ENCODE measurements at places on chromosomes 3 and 15. TPM values are rescaled to one million over a fixed set of nuclear protein-coding genes. Genes with fewer than 3 reads are reported as not detected.

DNA sequence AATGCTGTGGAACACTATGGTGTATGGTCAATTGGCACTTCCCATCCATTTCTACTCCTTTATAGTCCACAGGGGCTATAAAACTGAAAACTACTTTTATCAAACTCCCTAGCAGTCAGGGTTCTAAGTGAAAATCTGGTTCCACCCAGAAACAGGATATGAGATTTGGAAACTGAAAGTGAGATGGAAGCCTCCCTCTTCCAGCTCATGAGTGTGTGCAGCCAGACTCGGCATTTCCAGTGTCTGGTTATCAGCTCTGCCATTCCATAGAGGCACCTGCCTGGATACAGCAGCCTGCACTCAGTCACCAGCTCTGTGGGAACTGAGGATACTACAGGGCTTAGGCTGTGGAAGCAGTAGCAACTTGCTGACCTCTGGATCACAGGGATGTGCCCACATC lies 14.7 kb upstream of the PLA2G4F start:
- no peak overlapping the region for H3K4me3 ChIP-seq

DNA sequence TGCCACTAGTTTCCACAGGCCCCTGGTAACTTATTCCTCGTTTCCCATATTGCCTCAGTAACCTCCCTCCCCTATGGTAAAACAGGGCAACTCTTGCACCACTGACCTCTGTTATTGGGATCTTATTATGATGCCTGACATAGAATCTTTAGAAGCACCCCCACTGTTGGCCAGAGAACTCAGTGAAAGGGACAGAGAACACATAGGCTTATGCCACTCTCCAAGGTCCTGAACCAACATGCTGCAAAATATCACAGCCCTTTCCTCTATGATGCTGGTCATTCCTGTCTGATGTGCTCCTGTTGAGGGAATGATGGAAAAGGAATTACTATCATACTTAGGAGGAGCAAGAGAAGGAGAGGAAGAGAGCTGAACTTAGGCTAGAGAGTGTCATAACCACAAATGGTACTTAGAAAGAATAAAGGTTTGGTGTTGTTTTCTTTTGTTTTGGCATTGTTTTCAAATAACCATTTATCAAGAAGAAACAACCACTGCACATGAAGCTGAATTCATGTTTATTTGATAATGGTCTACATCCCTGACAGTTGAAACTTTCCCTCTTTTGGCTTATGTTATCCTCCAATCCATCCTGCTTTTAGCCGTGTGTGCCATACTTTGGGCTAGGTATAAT lies 330.2 kb downstream of the EPHB1 start:
- no peaks in the 10 kb centered on the region for H3K36me3 ChIP-seq
- no peaks in the 10 kb centered on the region for H3K4me1 ChIP-seq
- no peak overlapping the region for H3K27ac ChIP-seq
- H3K27me3 ChIP-seq = no peaks in the 10 kb centered on the region

DNA sequence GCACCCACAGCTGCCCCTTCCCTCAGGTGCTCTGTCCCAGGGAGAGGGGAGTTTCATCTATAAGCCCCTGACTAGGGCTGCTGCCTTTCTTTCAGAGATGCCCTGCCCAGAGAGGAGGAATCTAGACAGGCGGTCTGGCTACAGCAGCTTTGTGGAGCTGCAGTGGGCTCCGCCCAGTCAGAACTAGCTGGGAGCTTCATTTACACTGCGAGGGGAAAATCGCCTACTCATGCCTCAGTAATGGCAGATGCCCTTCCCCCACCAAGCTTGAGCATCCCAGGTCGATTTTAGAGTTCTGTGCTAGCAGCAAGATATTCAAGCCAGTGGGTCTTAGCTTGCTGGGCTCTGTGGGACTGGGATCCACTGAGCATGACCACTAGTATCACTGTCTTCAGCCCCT lies 181.2 kb upstream of the RARB start:
- no peaks in the 10 kb centered on the region for H3K36me3 ChIP-seq
- no peak overlapping the region for H3K27ac ChIP-seq
- no peaks in the 10 kb centered on the region for H3K4me1 ChIP-seq

GRCh38 chr15:57389991-57390390 lies 13.7 kb downstream of the CGNL1 start:
- H3K36me3 ChIP-seq = no peaks in the 10 kb centered on the region
- H3K4me1 ChIP-seq = peaks cover 30% of the 10 kb centered on the region
- H3K27me3 ChIP-seq = no peaks in the 10 kb centered on the region
- no peak overlapping the region for H3K27ac ChIP-seq
- H3K4me3 ChIP-seq = no peak overlapping the region

DNA sequence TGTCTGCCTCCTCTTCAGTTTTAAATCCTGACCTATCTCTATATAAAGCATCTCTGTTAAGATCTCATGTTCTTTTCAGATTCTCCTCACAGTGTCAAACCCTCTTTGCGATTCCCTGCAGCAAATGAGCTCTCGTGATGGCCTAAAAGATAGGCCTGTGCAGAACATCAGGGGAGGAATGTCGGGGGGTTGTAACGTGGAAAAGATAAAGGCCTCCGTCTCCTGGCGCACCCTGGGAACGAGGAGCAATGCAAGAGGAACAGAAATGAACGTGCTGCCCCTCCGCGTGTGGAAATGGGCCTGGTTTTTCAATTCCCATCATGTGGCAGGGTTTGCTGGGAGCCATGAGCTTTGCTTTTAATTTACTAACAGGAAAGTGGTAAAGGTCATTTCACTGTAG lies 285.0 kb upstream of the TPM1 start:
- DNase-seq = no peak
- H3K36me3 ChIP-seq = no peaks in the 10 kb centered on the region
- no peak overlapping the region for H3K4me3 ChIP-seq
- H3K27me3 ChIP-seq = no peaks in the 10 kb centered on the region
- H3K4me1 ChIP-seq = peaks cover 6% of the 10 kb centered on the region

Gene SPTBN5
- total RNA-seq = 1.4 TPM

Gene PP2D1
- 9.3 TPM for total RNA-seq

DNA sequence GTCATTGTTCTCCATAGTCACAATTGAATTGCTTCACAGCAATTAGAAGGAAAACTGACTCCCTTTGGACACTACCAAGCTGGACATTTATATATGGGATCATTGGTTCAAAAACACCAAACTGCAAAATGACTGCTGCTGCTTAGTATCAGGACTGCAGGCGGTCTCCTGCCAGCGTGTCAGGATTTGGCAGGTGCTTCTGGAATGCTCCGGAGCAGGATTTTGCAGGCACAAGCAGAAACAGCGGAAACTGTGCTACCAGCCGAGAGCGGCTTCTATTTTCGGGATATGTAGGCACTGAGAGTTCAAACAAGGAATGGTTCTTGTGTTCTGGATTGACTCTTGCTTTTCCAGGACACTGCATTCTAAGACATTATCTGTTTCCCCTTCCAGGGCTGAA lies 95.5 kb downstream of the SSR3 start:
- DNase-seq = no peak
- H3K27ac ChIP-seq = no peak overlapping the region
- H3K36me3 ChIP-seq = no peaks in the 10 kb centered on the region

GRCh38 chr3:144189044-144189443 lies 217.4 kb downstream of the DIPK2A start:
- H3K4me3 ChIP-seq = no peak overlapping the region
- H3K36me3 ChIP-seq = no peaks in the 10 kb centered on the region
- no peaks in the 10 kb centered on the region for H3K4me1 ChIP-seq
- DNase-seq = no peak

DNA sequence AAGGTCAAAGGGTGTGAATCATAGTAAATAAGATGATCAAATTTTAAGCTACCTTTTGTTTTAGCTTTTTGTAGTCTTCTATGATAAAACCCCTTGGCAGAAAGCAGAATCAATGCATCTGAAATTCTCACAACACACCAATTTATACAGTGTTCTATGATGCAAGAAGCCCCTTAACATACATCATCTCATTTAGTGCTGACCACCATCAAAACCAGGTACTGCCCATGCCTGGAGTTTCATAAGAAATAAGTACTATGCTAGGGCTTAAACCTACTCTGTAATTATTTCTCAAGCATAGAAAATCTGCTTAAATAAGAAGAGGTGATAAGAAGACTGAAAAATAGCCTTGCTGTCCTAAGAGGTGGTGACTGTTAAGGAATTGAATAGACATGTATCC lies 67.6 kb downstream of the NBEAL2 start:
- no peaks in the 10 kb centered on the region for H3K36me3 ChIP-seq
- H3K4me1 ChIP-seq = no peaks in the 10 kb centered on the region
- H3K27me3 ChIP-seq = no peaks in the 10 kb centered on the region
- H3K27ac ChIP-seq = no peak overlapping the region

- no peak overlapping the region for H3K27ac ChIP-seq
- no peak overlapping the region for H3K4me3 ChIP-seq
- no peak for DNase-seq
- no peaks in the 10 kb centered on the region for H3K4me1 ChIP-seq
- no peaks in the 10 kb centered on the region for H3K36me3 ChIP-seq
- H3K27me3 ChIP-seq = no peaks in the 10 kb centered on the region
Measured at GRCh38 chr3:150292891-150293290, 115.2 kb upstream of the TSC22D2 start.

DNA sequence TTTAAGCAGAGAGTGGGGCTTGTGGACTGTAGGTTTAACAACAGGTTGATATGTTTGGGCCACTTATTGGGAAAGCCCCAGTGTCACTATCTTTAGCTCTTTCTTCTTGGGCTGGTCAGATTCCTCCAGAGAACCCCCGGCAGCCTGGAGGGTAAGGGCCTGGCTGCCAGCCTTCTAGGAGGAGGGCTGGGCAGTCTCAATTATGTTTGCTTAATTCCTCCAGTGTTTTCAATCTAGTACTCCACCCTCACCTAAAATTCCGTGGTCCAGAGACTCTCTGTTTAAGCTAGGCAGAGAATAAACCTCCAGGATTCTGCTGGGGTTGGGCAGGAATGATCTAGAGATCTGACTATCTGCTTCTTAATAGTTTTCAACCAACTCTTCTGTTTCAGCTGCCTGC lies 5.3 kb downstream of the ASB14 start:
- H3K4me1 ChIP-seq = no peaks in the 10 kb centered on the region
- H3K4me3 ChIP-seq = no peak overlapping the region
- no peaks in the 10 kb centered on the region for H3K36me3 ChIP-seq
- H3K27ac ChIP-seq = no peak overlapping the region
- no peak for DNase-seq
- H3K27me3 ChIP-seq = no peaks in the 10 kb centered on the region

Gene REC114
- total RNA-seq = 28.8 TPM

- H3K27me3 ChIP-seq = no peaks in the 10 kb centered on the region
- H3K4me3 ChIP-seq = no peak overlapping the region
- H3K4me1 ChIP-seq = no peaks in the 10 kb centered on the region
- H3K36me3 ChIP-seq = no peaks in the 10 kb centered on the region
Measured at GRCh38 chr15:89732451-89733172, 18.4 kb downstream of the MESP1 start.

GRCh38 chr15:23869396-23869795 lies 182.3 kb upstream of the NDN start:
- H3K4me3 ChIP-seq = peak overlapping the region; percentile 25
- peak; percentile 88 for DNase-seq
- no peak overlapping the region for H3K27ac ChIP-seq
- H3K4me1 ChIP-seq = no peaks in the 10 kb centered on the region

GRCh38 chr3:61387817-61388216 lies 136.6 kb upstream of the FHIT start:
- DNase-seq = no peak
- no peak overlapping the region for H3K27ac ChIP-seq
- H3K27me3 ChIP-seq = no peaks in the 10 kb centered on the region
- H3K4me3 ChIP-seq = no peak overlapping the region

Gene CMC1
- 7.8 TPM for total RNA-seq

GRCh38 chr15:55897560-55898336 lies 95.7 kb downstream of the NEDD4 start:
- no peak overlapping the region for H3K4me3 ChIP-seq
- H3K36me3 ChIP-seq = no peaks in the 10 kb centered on the region
- no peak overlapping the region for H3K27ac ChIP-seq
- H3K4me1 ChIP-seq = peaks cover 4% of the 10 kb centered on the region
- DNase-seq = peak; percentile 59

DNA sequence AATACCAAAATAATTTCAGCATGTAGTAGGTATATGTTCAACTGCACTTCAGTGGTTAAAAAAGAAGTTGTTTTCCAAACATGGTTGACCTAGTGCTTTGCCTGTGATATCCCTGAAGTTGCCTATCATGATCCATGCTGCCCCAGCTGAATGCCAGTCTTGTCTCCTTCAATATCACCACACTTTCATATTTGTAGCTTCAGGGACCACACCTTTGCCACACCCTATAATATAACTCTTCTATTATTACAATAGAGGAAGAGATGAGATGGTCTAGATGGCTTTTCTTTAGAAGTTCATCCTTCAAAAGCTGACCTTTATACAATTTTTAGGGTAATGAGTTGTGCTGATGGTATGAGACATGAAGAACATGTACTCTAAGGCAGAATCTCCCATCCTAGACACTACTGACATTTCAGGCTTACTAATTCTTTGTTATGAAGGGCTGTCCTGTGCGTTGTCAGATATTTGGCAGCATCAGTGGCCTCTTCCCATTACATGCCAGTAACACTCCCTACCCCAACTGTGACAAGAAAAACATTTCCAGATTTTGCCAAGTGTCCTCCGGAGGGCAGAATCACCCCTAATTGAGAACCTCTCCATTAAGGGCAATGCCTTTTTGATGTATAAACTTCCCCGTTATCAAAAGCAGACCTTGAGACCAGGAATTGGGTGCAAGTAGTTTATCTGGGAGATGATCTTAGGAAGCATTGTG lies 76.2 kb upstream of the PLCL2 start:
- no peaks in the 10 kb centered on the region for H3K27me3 ChIP-seq
- DNase-seq = no peak
- H3K4me3 ChIP-seq = no peak overlapping the region

DNA sequence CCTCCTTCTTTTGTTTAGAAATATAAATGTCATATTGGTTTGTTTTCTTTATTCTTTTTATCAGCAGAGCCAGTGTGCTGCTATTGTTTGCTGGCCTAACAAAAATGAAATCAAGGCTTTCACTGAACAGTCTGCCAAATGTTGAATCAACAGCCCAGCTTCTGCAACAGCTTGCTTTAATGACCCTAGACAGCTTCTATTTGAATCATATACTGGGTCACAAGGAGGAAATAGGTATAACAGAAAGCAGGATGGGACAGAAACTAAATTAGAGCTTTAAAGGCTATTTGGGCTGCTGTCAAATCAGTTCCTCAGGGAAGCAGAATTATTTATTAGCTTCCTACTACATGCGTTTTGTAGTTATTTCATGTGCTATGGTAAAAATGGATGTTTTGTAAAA lies 12.1 kb upstream of the DNAJC13 start:
- H3K4me3 ChIP-seq = no peak overlapping the region
- no peaks in the 10 kb centered on the region for H3K27me3 ChIP-seq
- H3K27ac ChIP-seq = no peak overlapping the region
- no peaks in the 10 kb centered on the region for H3K4me1 ChIP-seq

- peak within 1 kb of the TSS; percentile 85 for H3K27ac ChIP-seq
- DNase-seq = peak; percentile 77
- H3K36me3 ChIP-seq = no peaks in the 10 kb centered on the region
- peak within 1 kb of the TSS; percentile 71 for H3K4me3 ChIP-seq
- no peaks in the 10 kb centered on the region for H3K4me1 ChIP-seq
- H3K27me3 ChIP-seq = no peaks in the 10 kb centered on the region
Measured at GRCh38 chr15:63041974-63042876, at the start of gene TPM1. Gene TPM1 (plus strand): TSS chr15:63042747. CDS start chr15:63042830, 83 bp downstream.

GRCh38 chr3:24476871-24477656 lies 17.6 kb downstream of the THRB start:
- DNase-seq = no peak
- no peaks in the 10 kb centered on the region for H3K36me3 ChIP-seq
- no peaks in the 10 kb centered on the region for H3K27me3 ChIP-seq
- no peak overlapping the region for H3K27ac ChIP-seq
- no peaks in the 10 kb centered on the region for H3K4me1 ChIP-seq

Gene DLL4
- total RNA-seq = 3.9 TPM

- DNase-seq = no peak
- no peaks in the 10 kb centered on the region for H3K36me3 ChIP-seq
- H3K4me3 ChIP-seq = no peak overlapping the region
- no peaks in the 10 kb centered on the region for H3K27me3 ChIP-seq
- H3K27ac ChIP-seq = no peak overlapping the region
Measured at GRCh38 chr15:95816591-95816990, 513.9 kb upstream of the NR2F2 start.

Gene GHSR
- 0.31 TPM for total RNA-seq

Measured in testis (tissue), 5 donors.